ENCODE measurements at places on chromosomes 7 and 10. TPM values are rescaled to one million over a fixed set of nuclear protein-coding genes. Genes with fewer than 3 reads are reported as not detected.

The TDRD1 gene
- 0.51 TPM for total RNA-seq

The LIPF gene
- total RNA-seq: 1.7 TPM

The HKDC1 gene
- 0.11 TPM for total RNA-seq

The ADAM22 gene
- total RNA-seq: 0.10 TPM

The LMOD2 gene
- total RNA-seq: 125 TPM

The CAV2 gene
- 89.0 TPM for total RNA-seq

The COX15 gene
- total RNA-seq: 40.2 TPM

The GPR26 gene
- total RNA-seq: not detected

The HOXA7 gene
- total RNA-seq: 20.9 TPM

The ABCB1 gene
- total RNA-seq: not detected

The FGL2 gene
- total RNA-seq: 7.5 TPM

The TRIM50 gene
- total RNA-seq: not detected

The AASS gene
- total RNA-seq: 23.6 TPM

The SVOPL gene
- not detected for total RNA-seq

The FAM25G gene
- total RNA-seq: not detected

- peak; percentile 80 for DNase-seq
Measured at GRCh38 chr10:45000138-45000751, 478 bp upstream of the ZNF22 start.

DNA sequence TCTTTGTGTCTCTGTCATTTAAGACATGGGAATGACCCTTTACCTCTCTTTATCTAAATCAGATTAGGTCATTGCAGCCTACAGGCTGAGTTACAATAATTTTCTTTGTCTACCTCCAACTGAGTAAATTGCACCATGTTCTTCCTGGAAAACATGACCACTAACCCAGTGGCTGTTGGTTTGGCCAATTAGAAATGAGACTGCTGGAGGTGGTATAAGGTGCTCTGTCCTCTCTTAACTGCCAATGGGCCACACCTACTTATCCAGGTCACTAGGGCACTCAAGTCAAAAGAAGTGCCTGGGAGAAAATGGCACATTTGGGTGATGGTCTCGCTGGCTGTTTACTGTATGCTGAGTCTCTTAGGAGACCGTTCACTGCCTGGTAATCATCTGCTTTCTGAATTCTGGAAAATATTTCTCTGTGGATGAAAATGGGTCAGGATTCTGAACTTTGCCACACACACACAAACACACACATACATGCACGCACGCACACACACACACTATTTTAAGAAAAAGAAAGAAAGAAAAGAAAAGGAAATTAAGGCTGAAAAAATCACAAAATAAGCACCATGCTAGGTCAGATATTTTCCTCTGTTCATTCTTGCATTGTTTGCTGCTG is 16.4 kb downstream of the STAMBPL1 start:
- no peak for DNase-seq

DNA sequence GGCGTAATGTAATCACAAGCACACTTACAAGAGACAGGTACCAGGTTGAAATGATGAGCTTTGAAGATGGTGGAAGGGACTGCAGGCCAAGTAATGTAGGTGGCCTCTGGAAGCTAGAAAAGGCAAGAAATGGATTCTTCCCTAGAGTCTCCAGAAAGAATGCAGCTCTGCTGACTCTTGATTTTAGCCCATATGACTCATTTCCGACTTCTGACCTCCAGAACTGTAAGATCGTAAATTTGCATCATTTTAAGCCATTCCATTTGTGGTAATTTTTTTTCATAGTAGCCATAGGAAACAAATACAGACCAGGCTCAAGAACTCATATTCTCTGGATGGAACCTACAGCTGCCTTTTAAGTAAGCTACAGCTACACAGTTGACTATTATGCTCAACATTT is 315.5 kb downstream of the MAGI2 start:
- DNase-seq: peak; percentile 13

GRCh38 chr7:102082693-102083368 is 203.8 kb upstream of the SH2B2 start:
- DNase-seq: no peak

GRCh38 chr7:47422611-47423010 is 159.3 kb downstream of the TNS3 start:
- DNase-seq: peak; percentile 66

DNA sequence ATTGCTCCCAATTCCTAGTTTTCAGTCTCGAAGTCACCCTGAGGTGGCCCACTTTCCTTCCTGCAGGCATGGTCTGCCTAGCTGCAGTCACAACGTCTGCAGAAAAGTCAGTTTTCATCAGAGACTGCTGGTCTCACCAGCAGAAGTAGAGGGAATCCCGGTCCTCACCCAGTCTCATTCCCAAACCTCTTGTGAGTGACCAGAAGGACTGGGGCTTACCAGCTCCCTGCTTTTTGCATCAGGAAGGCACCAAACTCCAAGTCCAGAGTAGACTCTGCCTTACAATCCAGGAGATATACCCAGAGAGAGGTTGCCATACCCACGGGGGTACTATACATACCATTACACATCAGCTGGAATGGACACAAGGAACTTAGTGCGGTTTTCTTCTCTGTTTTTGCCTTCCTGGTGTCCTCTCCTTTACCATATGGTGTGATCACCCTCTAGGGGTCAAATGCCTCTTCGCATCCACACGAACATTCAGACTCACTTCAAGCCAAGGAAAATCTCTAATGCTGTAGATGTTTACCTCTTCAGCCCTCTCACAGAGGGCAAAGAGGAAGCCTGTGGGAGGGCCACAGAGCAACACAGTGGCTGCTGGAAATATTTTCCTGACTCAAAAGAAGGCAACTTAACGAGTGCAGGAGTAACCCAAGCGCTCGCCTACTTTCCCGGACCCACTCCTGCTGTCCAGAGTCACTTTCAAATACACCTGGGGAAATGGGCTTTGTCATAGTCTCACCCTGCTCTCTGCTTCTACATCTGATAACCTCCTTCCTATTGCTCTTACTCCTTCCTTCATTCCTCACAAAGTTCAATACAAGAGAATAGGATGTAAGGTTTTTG is 220.9 kb downstream of the C7orf25 start:
- peak; percentile 68 for DNase-seq

DNA sequence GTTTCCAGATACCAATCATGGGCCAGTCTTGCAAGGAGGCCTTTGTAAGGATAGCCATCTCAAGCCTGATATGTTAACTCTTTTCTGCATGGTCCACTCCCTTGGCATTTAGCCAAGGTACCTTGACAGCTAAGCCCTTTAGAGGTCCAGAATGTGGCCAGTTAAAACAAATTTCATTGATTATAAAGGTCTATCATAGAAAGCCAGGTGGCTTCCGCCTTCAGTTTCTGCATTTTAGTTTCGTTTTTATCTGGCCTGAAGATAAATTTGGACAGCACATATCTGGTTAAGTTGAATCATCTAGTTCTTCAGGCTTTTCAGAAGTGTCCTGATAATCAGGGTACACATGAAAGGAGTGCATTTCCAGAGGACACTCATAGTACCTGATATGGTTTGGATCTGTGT is 30.7 kb downstream of the ANKIB1 start:
- DNase-seq: no peak

GRCh38 chr7:94509264-94509886 is at the start of gene CASD1:
Gene CASD1 (plus strand): TSS chr7:94509809. CDS start chr7:94510085, 276 bp downstream.
- peak; percentile 79 for DNase-seq

DNA sequence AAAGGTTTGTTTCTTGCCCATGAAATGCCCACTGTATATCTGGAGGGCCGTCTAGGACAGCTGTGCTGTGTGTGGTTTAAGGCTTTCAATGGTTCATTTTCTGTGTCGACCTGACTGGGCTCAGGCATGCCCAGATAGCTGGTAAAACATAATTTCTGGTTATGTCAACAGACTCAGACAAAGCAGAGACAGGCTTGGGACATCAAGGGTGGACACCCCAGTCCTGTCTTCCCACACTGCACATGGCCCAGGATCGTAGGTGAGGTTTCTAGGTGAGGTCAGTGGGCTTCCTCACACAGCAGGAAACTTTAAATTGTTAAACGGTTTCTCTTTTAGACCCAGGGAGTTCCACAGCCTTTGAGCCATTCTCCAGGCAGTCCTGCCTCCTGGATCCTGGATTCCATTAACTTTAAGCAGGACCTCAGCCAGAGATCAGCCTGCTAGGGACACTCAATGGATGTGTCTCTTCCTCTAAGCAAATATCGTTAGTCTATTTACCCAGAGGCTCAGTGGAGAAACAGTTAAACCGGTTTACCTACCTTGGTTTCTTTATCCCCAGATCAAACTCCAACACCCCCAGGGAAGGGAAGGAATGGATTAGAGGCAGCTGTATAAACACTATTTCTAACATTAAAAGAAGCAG is 66.4 kb downstream of the ST8SIA6 start:
- no peak for DNase-seq

- DNase-seq: no peak
Measured at GRCh38 chr10:32015386-32015785, 40.8 kb downstream of the KIF5B start.

- no peak for DNase-seq
Measured at GRCh38 chr10:29669149-29669548, 34.4 kb upstream of the SVIL start.

- no peak for DNase-seq
Measured at GRCh38 chr7:51613911-51614357, 297.3 kb upstream of the COBL start.

DNA sequence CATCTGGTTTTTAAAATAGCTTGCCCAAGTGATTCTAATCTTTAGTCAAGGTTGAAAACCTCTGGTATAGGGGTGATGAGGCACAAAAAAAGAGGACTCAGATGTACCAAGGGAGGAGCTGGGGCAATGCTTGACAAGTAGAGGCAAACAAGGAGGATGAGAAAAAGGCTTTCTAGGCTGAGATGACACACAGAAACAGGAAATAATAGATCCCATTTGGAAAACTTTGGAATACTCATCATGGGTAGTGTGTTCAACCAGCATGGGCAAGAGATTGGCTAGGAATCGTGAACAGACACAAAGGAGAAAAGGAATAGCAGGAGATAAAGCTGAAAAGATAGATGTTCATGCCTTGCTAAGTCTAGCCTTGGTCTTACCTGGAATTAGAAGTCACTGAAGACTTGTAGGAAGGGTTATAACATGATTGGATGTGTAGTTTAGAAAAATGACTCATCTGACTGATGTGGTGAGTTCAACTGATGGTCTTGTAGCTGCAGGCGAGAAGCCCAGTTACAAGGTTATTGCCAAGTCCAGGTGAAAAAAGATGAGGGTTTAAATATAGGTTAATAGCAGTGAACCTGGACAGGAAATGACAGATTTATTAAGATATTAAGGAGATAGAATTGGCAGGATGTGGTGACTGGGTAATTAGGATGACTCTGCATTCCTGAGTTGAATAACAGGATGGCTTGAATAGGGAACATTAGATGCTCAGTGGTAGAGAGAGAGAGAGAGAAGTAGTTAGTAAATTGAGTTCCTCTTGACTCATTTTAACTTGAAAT is 214.0 kb upstream of the LRGUK start:
- no peak for DNase-seq

- no peak for DNase-seq
Measured at GRCh38 chr7:157688533-157689268, 351.9 kb downstream of the DNAJB6 start.

GRCh38 chr7:8217200-8218068 is 44.5 kb downstream of the ICA1 start:
- DNase-seq: peak; percentile 85

DNA sequence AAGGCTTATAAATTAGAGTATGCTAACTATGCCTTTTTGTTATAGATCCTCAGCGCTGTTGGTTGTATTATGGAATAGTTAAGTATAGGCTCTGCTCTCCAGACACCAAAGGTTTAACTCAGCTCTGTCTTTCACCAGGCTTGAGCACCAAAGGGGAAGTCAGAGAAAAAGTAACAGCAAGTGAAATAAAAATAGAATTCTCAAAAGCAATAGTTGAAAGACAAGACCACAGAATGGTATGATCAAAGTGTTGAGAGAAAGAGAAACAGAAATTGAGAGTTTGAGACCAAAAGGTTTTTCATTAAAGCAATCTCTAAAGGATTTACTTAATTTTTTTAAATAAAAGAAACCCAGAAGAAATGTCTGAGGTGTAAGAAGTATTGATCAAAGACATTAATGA is 529.8 kb upstream of the C7orf33 start:
- DNase-seq: no peak

- DNase-seq: no peak
Measured at GRCh38 chr10:30811276-30812017, 181.9 kb upstream of the LYZL2 start.

- peak; percentile 34 for DNase-seq
Measured at GRCh38 chr10:69438536-69439349, 12.5 kb upstream of the TSPAN15 start.

GRCh38 chr7:25180946-25181345 is 47.3 kb downstream of the NPVF start:
- DNase-seq: peak; percentile 13

DNA sequence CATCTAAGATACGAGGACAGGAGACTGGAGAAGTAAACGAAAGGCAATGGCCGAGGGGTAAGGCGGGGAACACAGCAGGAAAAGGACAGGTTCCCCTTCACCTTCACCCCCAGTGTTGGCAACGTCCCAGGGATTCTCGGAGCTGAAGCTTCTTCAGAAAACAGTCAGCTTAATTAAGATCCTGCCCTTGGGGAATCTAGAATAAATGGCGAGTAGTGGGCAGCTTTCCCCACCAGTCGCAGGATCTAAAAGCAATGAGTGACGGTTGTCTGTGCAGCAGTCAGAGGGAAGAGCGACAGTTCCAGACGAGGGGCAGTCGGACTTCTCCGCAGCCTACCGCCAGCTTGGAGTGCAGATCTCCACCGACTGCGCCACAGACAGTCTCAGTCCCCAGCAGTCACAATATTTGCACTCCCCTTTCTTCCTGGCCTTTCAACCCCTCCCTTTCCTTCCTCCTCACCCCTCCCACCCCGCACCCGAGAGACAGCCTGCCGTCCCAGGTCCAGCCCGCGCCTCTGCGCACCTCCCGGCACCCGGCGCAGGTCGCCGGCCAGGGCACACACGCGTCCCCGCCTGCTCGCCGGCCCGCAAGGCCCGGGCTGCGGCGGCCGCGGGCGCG is 10.9 kb upstream of the SP8 start:
- DNase-seq: no peak

DNA sequence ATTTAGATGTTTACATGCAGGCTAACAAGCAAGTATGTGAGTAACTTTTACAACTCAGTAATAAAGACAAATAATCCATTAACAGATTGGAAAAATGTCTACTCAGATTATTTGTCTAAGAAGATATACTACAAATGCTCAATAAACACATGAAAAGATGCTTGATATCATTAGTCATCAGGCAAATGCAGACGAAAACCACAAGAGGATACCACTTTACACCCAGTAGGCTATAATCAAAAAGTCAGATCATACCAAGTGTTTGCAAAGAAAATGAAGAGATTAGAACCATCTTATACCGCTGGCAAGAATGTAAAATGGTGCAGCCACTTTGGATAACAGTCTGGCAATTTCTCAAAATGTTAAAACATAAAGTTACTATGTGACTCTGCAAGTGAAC is 84.1 kb downstream of the MALSU1 start:
- DNase-seq: peak; percentile 37

Data from myocyte (in vitro differentiated cells).